ENCODE measurements at places on chromosomes 16 and 17.

DNA sequence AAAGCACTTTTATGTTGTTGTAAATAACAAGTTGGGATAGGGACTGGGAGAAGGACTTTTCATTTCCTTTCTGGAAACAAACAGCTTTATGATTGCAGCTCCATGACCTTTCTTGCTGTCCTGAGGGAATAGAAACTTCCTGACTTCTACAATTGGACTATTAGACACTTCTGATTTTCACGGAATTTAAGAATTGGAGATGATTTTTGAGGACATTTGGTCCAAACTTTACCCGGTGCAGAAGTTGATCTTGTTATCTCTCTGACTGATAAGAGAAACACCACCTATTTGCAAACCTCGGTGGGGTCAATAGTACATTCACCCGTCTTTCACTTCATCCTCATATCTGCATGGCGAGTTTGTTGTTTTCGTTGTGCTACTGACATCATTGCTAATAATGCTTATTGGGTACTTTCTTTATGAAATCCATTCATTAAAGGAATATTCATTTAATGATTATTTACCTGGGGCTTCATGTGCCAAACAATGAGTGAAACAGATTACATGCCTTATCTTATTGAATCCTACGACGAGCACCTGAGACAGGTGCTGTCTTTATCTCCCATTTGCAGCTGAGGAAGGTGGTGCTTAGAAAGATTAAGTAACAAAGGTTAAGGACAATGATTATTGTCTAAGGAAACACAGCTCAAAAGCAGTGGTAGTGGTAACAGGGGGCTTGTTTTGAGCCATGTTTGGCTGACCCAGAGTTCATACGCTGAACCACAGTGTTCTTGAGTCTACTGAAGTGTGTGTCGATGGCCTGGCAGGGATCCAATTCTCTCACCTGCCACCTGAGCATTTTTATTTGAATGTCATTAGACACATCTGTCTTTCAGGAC, 176.9 kb upstream of the FAM20A start:
- DNase-seq: no peak

GRCh38 chr16:85200471-85201278, 88.4 kb upstream of the CIBAR2 start:
- DNase-seq: no peak

DNA sequence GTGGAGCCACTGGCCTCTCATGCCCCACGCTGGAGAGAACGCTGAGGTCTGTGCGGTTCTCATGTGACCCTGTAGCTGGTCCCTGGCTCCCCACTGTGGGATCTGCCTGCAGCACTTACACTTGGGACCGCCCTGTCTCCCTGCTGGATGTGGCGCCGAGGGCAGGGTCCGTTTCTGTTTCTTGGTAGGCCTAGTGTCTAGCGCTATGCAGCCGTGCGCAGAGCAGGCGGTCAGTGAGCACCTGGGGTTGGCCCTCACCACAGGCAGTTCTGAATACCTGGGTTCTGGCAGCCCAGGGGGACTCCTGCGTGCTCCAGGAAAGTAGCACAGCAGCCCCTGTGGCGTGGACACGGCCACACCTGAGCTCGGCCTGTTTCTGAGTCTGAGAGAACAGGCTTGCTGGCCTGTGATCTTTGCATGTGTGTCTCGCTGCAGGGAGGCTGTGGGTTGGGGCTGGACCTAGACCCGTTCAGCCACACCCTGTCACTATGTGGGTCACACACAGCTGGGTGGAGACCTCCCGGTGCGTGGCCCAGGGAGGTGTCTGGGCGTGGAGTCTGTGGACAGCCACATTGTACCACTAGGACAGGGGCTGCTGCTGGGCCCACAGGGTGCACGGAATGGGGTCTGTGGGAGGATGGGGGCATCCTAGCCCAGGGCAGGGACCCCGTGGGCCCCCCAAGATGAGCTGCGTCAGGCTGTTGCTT, 2.8 kb downstream of the CAPN15 start:
- DNase-seq: no peak

DNA sequence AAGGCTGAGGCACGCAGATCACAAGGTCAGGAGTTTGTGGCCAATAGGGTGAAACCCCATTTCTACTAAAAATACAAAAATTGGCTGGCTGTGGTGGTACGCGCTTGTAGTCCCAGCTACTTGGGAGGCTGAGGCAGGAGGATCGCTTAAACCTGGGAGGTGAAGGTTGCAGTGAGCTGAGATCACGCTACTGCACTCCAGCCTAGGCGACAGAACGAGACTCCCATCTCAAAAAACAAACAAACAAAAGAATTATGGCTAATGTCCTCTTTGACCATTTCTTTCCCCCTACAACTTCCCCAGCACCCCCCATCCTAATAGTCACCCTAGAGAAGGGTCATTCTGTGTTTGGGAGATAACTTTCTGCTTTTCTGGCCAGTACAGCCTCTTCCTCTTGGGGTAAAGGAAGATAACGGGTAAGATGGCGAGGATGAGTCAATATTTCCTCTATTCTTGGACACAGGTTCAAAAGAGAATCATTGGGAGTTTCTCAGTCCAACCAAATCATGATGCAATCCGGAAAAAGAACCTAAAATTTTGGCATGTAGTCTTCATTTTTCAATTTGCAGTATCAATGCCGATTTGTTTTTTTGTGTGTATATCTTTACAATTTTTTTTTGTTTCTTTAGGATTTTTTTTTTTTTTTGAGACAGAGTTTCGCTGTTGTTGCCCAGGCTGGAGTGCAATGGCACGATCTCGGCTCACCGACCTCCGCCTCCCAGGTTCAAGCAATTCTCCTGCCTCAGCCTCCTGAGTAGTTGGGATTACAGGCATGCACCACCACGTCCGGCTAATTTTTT, 107.6 kb upstream of the MED13 start:
- DNase-seq: no peak

GRCh38 chr16:48350736-48351135, 34.5 kb downstream of the SIAH1 start:
- DNase-seq: no peak

DNA sequence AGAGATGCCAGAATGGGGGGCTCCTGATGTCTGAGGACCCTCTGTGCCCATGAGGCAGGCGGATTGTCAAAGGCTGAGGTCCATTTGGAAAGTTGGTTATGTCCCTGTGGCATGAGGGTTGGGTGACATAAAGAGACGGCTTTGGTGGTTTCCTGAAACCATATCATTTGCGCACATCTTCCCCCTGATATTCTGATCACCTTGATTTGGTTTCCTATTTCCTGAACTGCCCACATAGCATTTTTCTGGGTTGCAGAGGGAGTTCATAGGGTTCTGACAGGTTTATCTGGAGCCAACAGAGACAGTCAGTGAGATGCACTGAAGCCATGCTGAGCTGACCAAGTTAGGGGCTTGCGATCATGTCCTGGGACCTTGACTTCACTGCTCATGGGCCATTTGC, 15.7 kb upstream of the RNF222 start:
- DNase-seq: no peak

GRCh38 chr17:72654706-72655105, 437.8 kb downstream of the SLC39A11 start:
- no peak for DNase-seq

- no peak for DNase-seq
Observed at GRCh38 chr17:16989230-16989952, 17.5 kb upstream of the TNFRSF13B start.

DNA sequence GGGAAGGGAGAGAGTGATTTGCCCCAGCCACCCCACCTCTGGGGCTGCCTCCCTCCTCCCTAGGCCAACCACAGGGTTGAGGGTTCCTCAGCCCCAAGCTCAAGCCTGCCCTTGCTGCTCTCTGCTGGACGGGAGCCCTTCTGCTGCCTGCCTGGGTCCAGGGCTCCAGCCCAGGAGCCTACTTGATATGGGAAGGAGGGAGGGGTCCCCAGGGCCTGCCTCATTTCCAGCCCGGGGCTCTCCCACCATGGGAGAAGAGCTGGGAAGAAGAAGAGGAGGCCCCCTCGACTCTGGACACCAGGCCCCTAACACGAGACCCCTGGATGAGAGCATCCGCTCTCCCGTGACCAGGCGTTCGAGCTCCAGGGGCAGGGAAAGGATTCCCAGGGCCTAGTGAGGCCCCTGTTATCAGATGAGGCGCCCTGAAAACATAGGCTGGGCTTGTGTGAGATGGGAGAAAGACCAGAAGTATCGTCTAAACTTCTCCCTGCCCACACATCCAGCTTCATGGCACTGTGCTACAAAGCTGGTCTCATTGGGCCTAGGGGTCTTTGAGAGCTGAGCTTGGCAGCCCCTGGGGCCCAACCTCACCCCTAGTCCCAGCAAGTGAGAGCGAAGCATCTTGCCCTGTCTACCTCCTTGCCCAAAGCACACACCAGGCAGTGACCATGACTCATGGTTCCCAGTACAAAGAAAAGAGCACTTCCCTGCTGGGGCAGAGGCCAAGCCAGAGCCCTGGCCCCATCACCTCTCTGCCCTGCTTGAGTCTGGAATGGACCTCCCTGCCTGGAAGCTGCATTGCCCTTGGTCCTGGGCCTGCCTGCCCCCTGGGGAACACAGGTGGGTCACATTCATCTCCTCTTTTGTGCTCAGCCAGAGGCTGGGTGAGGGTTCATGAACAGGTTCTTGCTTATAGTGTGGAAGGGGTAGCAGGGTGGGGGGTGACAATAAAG, 987 bp downstream of the SLC16A5 start:
- DNase-seq: no peak

DNA sequence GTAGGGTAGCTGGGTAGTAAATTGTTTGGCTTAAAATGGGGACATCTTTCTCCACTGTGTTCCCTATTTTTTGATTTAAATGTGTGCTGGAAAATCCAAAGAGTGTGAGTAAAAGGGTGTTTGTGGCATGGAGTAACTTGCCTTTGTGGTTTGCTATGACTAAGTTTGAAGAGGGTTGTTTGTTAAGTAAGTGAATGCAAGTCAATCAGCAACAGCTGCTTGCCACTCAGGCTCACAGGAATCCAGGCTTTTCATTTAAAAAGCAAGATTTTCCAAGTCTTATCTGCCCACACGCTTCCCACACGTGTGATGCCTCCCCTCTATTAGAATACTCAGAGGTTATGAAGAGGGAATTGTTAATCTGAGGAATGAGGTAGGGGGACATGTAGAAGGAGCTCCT, 847.7 kb upstream of the RBFOX1 start:
- no peak for DNase-seq
